ENCODE measurements at places on chromosomes 5 and 9.

GRCh38 chr9:129415942-129416651 lies 204.8 kb downstream of the C9orf50 start:
- no peak for DNase-seq

GRCh38 chr9:71519098-71519696 lies 249.1 kb downstream of the CEMIP2 start:
- no peak for DNase-seq

DNA sequence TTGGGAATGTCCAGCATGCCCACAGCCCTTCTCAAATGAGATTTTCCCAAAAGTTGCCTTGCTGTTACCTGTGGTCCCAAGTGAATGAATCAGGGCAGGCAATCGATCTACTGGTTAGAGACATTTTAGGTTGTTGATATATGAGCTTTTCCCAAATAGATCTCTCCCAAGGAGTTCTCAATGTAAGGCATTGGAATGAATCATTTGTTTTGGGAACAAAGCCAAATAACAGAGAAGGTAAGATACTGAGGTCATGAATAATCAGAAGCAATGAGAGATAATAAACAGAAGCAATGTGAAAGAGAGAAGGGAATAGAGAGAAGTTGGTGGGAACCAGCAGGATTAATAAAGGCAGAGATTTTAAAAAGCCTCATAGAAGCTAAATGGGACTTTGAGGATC lies 93.6 kb upstream of the FER start:
- DNase-seq = no peak

DNA sequence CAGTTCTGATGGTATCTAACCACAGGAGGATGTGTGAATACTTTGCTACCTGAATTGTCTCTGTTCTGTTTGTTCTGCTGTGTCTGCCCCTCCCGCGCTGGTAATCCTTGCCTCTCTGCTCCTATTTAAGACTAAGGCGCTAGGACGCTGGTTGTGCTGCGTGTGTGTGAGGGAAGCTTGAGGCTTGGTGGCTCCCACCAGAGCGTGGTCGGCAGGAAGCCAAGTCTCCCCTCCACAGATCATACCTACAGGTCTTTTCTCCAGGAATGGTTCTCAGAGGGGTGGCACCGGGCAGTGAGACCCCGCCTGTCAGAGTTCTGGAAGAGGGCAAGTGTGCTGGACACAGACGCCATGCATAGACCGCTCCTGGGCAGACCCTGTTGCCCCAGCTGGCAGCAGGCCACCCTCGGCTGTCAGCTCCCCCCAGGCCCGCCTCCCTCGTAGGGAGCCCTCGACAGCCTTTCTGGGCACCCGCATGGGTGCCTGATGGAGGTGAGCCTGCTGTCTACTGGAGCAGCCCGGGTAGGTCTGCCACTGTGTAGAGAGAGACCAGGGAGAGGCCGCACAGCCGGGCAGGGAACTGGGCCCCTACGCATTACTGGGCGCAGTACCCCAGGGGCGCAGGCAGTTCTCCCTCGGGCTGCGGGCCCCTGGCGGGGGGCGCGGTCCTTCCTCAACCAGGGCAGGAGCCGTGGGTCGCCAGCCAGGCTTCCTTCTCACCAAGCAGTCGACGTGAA lies 53.4 kb upstream of the ROR2 start:
- DNase-seq = no peak

GRCh38 chr5:124626053-124626452 lies 120.4 kb downstream of the ZNF608 start:
- DNase-seq = no peak

GRCh38 chr5:143860211-143860610 lies 48.2 kb downstream of the HMHB1 start:
- no peak for DNase-seq

- peak; percentile 21 for DNase-seq
Measured at GRCh38 chr5:103801681-103802080, 239.1 kb upstream of the NUDT12 start.

DNA sequence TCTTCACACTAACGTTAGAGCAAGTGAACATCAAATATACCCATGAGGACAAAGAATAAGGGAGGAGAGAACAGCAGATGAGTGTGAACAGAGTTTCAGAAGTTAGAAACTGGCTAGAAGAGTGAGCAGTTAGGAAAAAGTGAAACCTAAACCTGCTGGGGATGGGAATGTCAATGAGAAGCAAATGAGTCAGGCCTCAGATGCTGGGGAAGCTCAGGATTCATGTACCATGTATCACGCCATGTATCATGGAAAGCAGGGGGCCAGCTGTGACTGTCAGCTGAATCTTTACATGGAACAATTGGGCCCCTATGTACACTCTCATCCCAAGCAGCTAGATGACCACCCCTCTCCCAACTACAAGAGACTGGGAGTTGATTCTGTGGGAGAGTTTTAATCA lies 16.2 kb downstream of the GDF9 start:
- DNase-seq = no peak

GRCh38 chr9:137171149-137171900 lies 531 bp downstream of the TMEM210 start:
- DNase-seq = no peak

DNA sequence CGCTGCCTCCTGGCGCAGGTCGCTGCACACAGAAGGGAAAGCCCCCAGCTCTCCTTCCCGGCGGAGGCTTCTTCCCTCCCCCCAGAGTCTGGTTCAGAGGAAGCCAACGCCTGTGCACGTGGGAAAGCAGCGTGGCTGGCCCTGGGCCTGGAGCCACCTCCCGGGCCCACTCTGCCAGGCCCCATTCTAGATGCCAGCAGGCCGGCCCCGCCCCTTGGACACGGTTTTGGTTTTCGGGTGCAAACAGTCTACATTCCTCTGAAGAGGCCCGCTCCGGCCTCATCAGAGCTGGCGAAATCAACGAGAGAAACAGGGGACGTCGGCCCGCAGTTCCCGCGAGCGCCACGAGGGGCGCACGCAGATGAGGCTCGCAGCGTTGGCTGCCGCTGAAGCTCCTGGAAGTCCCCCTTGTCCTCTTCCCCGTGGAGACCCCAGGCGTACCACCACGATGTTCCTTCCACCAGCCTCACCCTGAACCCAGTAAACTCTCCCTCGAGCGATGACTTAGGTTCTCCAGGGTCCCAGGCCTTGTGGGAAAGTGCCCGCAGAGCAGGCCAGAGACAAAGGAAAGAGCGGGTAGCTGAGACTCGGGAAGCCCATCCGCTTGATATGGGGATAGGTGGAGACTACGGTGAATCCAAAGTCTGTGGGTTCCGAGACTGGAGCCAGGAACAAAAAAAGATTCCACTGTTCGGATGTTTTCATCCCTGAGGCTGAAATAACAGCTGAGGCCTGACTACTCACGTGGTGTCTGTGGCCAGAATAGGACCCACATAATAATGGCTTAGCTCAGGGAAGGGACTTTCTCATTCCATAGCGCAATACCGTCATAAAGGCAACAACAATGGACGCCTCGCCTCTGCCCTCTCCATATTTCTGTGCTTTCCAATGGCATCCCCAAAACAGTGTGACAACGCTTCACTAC lies 64.2 kb downstream of the KLF4 start:
- peak; percentile 86 for DNase-seq

DNA sequence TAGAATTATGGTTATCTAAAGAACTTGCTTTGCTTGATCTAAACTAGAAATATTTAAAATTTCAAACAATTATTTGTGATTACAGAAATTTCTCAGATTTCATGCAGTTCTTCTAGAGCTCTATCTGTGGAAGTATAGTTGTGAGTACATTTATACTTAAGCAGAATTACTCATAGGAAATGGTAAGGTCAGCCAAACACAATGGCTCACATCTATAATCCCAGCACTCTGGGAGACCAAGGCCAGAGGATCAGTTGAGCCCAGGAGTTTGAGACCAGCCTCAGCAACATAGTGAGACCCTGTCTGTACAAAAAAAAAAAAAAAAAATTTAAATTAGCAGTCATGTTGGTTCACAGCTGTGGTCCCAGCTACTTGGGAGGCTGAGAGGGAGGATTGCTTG lies 71.0 kb downstream of the INVS start:
- no peak for DNase-seq

- DNase-seq = peak; percentile 69
Measured at GRCh38 chr5:154285661-154286408, 95.3 kb downstream of the GALNT10 start.

DNA sequence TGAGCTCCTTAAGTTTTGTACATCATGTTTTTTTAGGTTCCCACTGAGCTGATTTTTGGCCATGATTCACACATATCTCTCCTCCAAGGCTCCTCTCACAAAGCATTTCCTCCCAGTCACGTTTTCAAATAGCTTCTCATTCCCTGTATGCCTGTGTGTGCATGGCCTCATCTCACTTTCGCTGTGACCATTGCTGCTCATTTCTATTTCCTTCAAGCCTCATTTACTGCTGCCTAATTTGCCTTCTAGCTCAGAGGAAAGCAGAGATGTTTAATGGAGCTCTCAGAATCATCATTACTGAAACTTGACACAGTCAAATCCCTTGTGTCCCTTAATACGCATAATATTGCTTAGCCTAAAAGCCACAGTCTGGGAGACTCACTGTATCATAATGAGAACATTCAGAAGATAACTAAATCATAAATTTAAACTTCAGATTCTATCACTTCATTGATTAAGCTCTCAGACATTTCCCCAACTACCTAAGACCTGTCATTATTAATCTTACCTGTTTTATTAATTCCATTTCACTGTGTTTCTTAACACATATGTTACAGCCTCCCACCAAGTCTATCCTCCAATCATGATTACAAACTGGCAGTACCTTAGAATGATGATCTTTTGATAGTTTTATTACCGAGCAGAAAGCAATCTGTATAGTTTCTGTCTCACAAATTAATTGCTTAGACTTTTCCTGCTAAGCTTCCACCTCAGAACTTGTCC lies 278.3 kb upstream of the PTGER4 start:
- DNase-seq = no peak

- DNase-seq = no peak
Measured at GRCh38 chr5:158519433-158520021, 580.2 kb downstream of the EBF1 start.

DNA sequence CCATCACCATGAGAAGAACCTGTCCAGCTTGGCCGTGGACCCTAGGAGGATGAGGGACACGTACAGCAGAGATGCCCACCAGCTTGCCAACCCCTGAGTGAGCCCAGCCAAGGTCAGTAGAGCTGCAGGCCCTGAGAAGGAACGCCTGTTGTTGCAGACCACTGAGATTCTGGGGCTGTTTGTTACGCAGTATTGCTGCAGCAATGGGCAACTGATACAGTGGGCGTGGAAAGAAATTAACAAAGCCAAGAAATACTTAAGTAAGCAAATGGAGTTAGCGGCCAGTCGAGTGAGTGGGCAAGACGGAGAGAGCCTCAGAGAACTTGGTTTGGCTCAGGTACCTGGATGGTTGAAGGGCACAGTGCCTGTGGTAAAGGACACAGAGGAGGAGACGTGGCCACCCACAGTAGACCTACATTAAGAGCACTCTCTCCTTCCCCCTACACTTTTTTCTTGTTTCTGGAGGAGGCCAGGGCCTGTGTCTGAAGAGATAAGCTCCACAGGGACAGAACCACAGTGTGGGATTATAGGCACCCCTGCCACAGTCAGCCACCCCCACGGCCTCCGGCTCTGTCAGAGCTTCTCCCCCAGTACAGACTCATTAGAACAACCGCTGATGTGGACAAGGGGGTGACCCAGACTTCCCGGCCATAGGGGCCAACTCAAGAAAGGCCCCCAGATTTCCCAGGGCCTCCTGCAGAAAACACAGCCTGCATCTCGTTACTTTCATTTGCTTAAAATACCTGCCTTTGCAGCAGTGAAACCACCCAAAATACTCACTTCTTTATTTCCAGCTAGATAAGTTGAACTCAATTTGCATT lies 40.1 kb upstream of the GRHPR start:
- no peak for DNase-seq

DNA sequence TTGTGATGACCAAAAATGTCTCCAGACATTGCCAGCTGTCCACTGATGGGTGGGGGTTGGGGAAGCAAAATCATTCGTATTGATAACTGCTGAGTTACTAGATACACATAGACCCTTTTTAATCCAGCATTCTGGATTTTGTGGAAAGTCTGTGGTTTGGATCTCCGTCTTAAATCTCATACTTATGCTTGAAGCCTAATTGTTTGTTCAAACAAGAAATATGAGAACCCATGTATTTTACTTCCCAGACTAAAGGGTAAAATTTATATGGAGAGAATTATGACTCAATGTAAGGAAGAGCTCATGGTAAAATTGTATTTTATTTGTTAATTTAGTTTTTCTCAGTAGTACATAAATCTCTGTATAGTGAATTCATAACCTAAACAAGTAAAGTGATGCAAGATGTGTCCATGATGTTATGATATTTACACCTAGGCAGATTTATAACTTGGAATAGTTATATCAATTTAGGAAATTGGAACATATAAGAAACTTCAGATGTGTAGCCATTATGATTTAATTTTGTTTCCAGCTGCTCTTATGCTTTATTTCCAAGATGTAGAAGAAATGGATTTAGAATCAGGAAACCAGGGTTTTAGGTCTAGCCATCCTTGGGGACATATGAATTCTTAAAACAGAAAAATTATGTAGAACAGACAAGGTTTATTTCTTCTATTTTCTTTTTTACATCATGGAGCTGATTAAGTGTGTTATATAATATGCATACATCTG lies 4.5 kb upstream of the OGN start:
- no peak for DNase-seq

GRCh38 chr5:126124706-126125345 lies 298.4 kb upstream of the GRAMD2B start:
- DNase-seq = peak; percentile 16

DNA sequence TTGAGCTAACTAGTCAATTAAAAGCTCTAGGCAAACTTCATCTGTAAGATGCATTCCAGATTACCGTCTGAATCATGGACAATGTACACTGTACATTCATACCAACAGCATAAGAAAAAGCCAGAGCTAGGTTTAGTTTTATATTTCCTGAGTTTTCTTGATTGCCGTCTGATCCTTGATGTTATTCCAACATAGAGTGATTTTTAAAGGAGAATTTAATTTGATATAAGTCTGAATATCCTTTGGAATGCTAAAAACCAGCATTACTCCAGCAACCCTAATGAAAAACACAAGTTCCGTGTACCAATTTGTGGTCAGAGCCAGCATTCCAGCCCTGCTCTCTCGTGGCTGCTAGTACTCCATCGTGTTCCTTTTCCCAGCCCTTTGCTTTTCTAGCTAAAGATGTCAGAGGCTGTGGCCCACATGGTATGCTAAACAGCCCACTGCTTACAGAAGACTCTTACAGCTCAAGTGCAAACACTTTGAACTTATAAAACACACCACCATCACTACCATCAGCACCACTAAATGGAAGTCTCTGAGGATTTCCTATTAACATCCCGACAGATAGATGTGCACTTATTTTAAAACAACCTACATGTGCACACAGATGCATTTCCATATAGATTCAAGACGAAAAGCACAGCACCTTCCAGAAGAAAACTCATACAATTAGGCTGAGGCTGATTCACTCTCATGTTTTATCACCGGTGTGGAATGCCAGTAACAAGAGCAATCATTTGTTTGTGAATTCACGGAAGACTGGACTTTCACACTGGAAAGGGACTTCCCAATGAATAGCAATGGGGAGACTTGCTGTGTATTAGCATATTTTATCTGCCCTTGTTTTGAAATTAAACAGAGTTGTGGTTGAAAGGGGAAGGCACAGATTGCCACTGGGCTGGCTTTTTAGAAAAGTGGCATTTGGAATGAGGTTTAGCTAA lies 246.9 kb upstream of the GAS1 start:
- DNase-seq = peak; percentile 82
